ENCODE measurements at places on chromosomes 4 and X.
A peak's percentile ranks its signal among the peaks of the same experiment; 100 is the strongest.

DNA sequence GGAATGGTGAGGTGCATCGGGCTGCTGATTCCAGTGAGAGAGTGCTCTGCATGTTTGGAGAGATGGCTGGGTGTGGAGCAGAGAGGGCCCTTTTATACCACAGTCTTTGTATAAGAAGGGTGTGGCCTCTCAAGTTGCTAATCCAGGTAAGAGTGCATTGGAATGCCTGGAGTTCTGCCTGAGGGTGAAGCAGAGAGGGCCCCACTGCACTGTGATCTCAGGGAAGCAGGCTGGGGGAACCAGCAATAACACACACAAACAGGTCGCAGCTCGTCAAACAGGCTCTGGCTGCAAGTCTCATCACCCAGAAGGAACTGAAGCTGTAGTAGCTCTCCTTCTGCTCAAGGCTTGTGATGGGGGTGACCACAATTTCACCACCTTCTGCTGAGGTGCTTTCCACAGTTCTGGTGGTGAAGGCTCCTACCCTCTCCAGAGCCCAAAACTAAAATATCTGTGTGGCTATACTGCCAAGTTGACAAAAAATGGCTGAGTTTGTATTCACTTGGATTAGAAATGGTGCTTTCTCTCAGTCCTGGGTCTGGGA is 687.4 kb upstream of the HS3ST1 start:
- no peak for DNase-seq

- DNase-seq, result no peak
Measured at GRCh38 chrX:24235084-24235710, 78.7 kb downstream of the SUPT20HL2 start.

DNA sequence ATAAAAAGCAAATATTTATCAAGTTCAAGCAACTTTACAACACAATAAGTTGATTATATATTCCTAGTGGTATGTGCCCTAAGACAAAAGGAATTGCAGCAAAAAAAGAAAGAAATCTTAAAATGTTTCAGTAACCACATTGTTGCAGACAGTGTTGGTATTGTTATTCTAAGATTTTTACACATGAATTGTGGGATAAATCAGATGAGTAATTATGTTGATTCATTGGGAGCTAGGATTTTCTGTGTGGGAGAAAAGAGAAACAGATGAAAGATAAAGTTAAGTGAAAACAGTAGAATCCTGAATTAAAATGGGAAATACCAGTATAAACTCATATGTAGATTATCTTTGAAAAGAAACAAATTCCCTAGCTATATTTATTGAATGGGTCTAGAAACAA is 362.4 kb downstream of the PPP3CA start:
- DNase-seq, result no peak

GRCh38 chrX:64894454-64895038 is 81.7 kb downstream of the ZC4H2 start:
- DNase-seq, result peak; percentile 32

DNA sequence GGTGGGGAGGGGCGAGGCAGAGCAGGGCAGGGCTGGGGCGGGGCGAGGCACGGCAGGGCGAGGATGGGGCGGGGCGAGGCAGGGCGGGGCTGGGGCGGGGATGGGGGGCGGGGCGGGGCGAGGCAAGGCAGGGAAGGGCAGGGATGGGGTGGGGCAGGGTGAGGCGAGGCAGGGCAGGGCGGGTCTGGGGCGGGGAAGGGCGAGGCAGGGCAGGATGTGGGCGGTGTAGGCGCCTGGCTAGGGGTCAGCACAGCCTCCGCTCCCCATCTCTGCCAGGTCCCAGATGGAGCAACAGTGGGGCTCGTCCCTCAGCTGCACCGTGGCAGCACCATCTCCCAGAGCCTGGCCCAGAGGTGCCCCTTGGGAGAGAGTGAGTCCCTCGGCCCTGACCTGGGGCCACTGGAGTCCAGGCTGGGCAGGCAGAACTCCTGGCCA is 4.2 kb upstream of the SRPK3 start:
- DNase-seq, result no peak

DNA sequence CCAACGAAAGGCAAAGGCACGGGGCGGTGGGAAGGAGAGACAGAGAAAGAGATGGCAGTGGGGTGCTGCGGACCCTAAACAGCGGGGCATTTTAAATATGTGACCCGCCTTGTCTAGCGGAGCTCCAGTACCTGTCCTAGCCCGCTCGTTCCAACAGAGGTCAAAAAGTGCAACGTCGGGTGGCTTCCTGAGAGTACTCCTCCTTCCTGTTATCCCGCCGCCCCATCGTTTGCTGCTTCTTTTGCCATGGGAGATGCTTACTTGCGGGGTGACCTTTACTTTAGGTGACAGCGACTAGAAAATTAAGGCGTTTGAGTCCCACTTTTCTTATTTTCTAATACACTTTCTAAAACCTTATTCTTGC is 735 bp downstream of the NRK start:
- DNase-seq, result no peak

DNA sequence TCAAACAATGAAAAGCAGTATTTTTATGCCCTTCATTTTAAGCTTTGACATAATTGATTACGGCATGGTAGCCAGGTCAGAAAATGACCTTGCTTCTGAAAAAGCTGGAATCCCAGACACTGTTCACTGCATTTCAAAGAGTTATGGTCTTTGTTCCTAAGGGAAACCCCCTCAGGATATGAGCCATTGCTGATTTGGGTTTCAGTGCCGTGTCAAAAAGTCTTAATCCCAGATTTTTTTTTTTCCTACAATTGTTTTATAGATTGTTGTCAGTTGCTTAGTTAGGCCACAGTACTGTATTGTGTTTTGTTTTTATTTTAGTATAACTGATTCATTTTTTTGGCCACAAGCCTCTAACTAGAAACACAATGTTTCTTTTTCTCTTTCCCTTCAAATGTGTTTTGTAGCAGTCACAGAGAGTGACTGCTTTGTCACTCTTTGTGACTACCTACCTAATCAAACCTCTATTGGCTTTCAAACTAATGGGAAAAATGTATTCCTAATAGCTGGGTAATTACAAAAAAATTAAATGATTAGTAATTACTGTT is 10.3 kb downstream of the WDR44 start:
- DNase-seq, result no peak
